K562 (cell line): ENCODE measurements at places on chromosomes 1 and 21. TPM values are rescaled to one million over a fixed set of nuclear protein-coding genes. Genes with fewer than 3 reads are reported as not detected.

- DNase-seq, result no peak
Observed at GRCh38 chr1:218739426-218739825, 394.3 kb downstream of the TGFB2 start.

FAM72C gene
- 15.5 and 20.7 TPM in 2 replicates for total RNA-seq

- DNase-seq, result no peak
Observed at GRCh38 chr1:81296601-81297000, 504.1 kb upstream of the ADGRL2 start.

DNA sequence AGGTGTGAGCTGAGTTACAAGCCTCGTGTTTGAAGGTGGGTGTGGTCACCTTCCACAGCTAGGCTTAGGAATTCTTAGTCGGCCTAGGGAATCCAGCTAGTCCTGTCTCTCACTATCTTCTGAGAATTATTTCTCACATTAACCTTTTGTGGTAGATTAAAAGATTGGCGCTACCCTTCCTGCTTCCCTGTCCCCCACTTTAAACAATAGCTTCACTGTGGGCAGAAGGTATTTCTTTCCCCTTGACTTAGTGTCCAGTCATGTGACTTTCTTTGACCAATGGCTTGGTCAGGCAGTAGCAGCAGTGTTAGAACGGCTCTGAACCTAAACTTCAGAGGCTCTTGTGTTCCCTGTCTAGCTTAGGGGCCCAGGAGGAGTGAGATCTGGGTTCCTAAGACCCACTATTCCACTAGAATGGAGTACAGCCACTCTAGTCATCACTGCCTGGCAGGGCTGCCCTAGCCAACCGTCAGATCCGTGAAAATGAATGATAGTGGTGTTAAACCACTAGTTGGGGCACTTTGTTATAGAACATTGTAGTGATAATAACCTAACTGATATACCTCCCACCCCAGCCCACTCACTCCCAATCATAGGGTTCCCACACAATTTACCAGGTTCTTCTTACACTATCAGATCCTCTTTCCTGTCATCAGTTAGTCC is 13.9 kb upstream of the C1orf141 start:
- peak; percentile 15 for DNase-seq

DNA sequence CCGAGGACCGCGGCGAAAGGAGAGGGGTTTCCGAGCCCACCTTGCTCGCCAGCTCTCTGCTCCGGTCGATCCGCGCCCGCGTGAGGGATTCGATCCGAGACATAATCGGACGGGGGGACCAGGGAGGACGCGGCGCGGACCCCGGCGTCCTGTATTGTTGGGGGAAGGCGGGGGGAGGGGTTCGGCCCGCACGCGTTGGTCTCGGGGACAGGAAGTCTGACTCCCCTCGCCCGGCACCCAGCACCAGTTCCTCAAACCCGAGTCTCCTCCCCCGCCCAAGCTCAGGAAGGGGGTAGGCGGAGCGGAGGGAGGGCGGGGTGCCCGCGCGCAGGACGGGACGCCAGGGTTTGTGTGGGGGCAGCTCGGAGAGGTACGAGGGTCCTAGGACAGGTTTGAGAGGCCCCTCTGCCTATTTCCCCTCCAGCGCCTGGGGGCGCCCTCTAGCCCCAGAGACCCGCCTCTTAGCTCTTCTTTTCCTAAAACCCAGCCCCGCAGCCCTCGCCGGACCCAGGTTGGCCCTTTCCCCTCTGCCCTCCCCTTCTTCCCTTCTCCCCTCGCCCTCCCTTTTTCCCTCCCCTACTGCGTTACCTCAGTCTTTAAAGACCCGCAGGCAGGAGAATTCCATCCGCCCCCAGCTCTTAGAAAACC is at the start of gene ARHGEF2:
Gene ARHGEF2, minus strand, starts transcription at position 223 of the 648 bp plus-strand sequence. Its CDS starts 120 bp downstream, at position 103.
- DNase-seq, result peak; percentile 88

DNA sequence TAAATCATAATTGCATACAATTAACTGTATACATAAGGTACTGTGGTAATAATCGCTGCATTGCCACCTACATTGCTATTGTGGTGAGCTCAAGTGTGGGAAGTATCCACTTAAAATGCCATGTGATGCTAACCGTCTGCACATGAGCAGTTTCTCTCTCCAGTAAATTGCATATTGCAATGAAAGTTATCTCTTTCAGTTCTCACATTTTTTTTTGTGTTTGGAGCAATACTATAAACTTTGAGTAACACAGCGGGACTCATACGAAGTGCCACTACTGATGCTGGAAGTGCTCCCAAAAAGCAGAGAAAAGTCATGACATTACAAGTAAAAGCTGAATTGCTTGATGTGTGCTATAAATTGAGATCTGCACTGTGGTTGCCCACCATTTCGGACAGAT is 38.5 kb downstream of the DISC1 start:
- DNase-seq, result no peak

IVL gene
- not detected in 2 replicates for total RNA-seq

GLIS1 gene
- not detected in 2 replicates for total RNA-seq

NDC1 gene
- 64.5 and 74.2 TPM in 2 replicates for total RNA-seq

- peak; percentile 67 for DNase-seq
Observed at GRCh38 chr1:169309178-169310166, 58.1 kb downstream of the NME7 start.

GRCh38 chr1:90707363-90707710 is 9.8 kb downstream of the BARHL2 start:
- peak; percentile 23 for DNase-seq

DNA sequence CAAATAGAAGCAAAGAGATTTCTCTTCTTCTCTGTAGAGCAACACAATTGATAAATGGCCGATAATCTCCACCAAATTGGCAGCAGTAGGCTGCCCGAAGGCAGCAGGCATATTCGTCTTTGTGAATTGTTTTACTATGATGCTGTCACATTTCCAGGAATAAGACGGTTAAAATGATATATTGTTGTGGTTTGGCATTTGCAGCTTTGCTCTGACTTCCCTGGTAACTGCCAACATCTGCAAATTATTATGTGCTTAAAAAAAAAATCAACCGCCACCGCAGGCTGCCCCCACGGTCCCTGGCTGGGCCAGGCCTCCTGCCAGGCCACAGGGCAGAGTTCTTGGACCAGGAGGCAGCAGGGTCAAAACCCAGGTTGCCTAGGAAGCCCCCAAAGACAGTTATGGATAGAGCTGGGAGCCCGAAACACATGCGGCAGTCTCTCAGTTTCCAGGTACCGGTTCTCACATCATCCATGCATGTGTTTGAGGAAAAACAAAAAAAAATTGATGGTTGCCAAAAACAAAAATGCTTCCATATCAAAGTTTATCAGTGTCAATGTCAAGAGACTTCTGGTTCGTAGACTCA is 179.3 kb downstream of the ETS2 start:
- no peak for DNase-seq

GPATCH4 gene
- 45.8 and 51.4 TPM in 2 replicates for total RNA-seq

B3GALT5 gene
- 0.02 and 0.09 TPM in 2 replicates for total RNA-seq

- no peak for DNase-seq
Observed at GRCh38 chr21:45328198-45329091, 40.8 kb upstream of the POFUT2 start.

- DNase-seq, result no peak
Observed at GRCh38 chr1:108881369-108881768, 4.6 kb downstream of the GPSM2 start.

UTS2 gene
- total RNA-seq, result not detected in 2 replicates

- DNase-seq, result no peak
Observed at GRCh38 chr1:119268879-119269278, 99.7 kb upstream of the HAO2 start.

DNA sequence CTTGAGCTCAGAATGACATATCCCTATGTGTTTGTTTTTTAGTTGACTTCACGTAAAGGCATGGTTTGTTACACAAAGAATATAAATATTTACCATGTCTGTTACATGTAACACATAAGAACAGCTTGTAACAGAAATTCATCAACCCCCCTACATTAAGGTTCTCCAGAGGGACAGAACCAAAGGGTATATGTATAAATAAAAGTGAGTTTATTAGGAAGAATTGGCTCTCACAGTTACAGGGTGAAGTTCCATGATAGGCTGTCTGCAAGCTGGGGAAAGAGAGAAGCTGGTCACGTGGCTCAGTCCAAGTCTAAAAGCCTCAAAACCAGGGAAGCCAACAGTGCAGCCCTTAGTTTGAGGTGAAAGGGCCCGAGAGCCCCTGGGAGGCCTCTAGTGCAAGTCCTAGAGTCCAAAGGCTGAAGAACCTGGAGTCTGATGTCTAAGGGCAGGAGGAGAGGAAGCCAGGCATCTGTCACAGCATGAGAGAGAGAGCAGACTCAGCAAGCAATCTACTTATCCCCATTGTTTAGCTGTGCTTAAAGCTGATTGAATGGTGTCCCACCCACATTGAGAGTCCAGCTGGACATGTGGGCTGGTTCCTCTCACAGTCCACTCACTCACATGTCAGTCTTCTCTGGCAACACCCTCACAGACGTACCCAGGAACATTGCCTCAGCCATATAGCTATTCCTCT is 15.8 kb downstream of the THRAP3 start:
- DNase-seq, result no peak

NBPF14 gene
- total RNA-seq, result 7.6 and 8.6 TPM in 2 replicates
